ENCODE measurements at places on chromosomes 16 and 17.

DNA sequence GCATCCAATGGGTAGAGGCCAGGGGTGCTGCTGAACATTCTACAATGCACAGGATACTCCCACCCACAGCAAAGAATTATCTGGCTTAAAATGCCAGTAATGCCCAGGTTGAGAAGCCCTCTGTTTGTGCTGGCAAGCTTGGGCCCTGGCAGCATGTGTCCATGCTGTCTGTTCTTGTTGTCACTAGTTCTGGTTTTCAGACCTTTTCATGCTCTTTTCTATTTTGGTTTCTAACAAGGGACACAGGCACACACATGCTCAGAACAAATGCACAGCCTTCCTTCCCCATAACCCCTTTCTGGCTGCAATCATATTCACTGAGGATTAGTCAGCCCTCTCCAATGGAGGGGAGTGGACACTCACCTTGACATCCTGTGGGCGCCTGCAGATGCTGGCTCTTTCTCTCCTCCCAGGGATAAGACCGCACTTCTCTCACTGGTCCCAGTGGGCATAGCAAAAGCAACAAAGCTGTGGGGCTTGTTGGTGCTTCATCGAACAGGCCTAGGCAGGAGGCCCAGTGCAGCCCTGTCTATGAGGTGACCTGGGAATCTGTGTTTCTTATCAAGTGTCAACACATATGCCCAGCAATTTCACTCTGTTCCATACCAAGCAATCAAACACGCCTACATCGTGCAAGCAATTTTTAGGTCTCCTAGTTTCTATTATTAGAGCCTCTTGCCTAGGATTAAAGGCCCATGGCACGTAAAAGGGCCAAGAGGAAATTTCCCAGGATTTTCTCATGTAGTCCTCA lies 271.1 kb upstream of the CCL2 start:
- DNase-seq, result no peak

DNA sequence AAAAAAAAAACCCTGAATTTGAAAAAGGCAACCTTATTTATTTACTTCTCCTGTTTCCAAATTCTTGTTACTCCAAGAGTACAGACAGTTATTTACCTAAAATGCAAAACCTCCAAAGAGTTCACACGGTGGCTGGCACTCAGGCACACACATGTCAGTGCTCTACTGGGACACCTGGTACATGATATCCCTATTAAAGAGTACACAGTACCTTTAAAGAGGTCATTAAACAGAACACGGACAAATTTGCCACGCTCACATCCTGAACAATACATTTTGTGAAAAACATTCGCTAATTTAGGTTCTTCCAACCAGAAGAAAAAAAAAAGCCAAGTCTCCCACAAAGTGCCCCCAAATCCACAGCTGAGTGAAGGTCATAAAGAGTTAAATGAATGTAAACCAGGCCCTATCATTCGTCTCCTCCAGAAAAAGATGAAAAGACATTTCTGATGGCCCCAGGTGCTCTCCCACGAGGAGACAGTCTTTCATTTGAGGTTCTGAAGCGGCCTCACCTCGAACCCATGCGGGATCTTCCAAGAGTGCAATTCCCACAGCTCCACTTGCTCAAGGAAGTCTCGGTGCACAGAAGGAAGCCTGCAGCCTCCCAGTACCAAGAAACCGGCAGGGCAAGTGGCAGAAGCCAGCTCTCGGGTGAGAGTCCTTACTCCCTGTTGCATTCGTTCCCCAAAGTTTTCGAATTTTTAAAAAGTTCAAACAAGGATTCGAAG lies 993 bp downstream of the ERN1 start:
- no peak for DNase-seq

DNA sequence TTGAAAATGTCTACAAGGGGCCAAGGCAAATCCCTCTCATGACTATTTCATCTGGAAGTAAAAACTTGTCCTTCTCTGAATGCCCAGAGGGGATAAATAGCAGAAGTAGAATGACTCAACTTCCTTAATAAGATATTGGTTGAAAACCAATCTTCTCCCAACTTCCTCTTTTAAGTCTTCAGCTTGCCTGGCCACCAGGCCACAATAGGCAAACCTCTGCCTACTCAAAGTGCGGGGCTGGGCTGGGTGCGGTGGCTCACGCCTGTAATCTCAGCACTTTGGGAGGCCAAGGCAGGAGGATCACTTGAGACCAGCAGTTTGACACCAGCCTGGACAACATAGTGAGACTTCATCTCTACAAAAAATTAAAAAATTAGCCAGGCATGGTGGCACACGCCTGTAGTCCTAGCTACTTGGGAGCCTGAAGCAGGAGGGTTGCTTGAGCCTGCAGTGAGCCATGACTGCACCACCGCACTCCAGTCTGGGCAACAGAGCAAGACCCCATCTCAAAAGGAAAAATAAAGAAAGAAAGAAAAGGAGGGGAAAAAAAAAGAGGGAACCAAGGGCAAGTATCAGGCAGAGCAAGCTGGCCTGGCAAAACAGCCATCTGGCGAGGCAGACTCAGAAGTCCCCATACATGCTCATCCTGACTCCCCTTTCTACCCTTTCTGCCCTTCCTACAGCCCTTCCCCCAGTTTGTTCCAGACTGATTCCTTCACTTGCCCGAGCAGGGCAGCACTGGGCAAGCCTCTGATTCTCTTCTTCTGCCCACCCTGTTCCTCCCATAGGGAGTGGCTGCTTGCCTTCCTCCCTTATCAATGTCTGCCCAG lies 20.6 kb downstream of the MAP3K14 start:
- DNase-seq, result no peak

DNA sequence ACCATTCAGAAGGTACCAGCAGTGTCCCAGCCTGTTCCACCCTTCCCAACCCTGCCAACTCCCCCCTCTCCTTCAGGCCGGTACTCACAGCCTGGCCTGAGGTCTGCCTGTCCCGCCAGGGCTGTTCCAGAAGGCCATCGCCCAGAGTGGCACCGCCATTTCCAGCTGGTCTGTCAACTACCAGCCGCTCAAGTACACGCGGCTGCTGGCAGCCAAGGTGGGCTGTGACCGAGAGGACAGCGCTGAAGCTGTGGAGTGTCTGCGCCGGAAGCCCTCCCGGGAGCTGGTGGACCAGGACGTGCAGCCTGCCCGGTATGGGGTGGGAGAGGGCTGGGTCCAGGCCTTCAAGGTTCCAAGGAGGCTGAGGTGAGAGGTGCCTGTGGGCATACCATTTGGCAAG lies 5.3 kb upstream of the SPEM1 start:
- DNase-seq, result no peak

- no peak for DNase-seq
Measured at GRCh38 chr17:56976941-56977608, 856 bp upstream of the SCPEP1 start.

GRCh38 chr16:4847774-4848587 lies 700 bp downstream of the UBN1 start:
- DNase-seq, result no peak

All from NCI-H510A (cell line).